ENCODE measurements at places on chromosomes 5 and 9.

GRCh38 chr5:154218786-154219185 lies 28.3 kb downstream of the GALNT10 start:
- no peak for DNase-seq

- DNase-seq: no peak
These were observed 96.3 kb downstream of the ANKRD33B start for GRCh38 chr5:10660135-10660534.

DNA sequence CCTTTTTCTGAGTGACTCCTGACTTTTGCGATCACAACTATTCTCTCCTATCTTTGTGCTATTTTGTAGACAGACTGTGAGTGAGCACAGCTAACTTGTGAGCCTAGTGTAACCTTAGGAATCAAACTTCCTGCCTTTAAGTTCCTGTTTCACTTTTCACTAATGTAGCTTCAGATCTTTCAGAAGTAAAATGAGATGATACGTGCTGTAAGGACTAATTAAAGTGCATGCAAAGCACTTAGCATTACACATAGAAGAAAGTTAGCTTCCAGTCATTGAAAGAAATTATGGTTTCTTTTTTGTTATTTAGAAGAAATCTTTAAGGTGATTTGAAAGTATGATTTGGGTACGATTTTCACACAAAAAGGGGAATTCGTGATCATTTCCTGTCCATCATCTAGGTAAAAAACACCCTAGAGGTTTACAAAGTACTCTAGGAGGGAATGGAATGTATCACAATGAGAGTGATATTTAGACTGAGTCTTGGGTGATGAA lies 122.7 kb downstream of the ST8SIA4 start:
- DNase-seq: no peak

DNA sequence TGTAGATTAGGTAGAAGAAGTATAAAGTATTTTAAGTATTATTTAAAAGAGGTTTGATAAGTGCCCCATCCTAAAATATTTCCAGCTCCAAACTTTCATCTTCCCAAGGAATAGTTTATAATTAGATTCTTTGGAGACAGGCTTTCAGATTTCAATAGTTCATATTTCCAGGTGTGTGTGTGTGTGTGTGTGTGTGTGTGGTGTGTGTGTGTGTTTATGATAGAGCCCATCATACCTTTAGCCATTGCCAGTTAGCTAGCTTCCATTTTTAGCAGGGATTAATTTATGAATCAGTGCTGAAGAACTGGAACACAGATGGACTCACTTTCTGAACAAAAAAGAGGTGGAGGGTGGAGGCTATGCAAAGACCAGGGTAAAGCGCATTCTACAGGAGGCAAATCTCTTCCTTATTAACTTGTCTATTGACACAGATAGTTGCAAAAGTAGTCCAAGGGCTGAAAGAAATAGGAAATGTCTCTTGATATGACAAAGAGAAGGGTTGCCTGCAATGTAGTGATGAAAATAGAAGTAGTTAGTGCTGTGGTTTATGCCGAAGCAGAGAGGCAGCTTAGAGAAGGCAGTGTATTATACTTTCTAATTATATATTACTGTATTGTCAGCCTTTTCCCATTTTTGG lies 301.1 kb downstream of the MAN2A1 start:
- no peak for DNase-seq

GRCh38 chr9:37621273-37622121 lies 29.1 kb upstream of the TOMM5 start:
- DNase-seq: no peak

Measured in AG08396 (cell line).